Glomerular endothelial cell (primary cell): ENCODE measurements at places on chromosomes 4 and X. TPM values are rescaled to one million over a fixed set of nuclear protein-coding genes. Genes with fewer than 3 reads are reported as not detected.

DNA sequence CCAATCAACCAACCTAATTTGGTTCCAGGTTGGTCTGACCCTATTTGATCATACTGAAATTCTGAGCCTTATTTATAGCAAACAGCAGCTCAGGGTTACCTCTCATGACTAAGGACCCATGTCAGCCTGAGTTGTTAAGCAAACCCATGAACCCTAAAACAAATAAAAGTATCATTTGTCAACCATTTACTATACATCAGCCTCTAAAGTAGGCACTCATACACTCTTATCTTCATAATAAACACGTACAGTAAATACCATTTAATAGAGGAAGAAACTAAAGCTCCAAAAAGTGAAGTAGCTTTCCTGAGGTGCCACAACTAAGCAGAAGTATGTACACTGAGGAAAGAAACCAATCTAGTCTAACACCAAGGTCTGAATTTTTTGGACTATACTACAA, 25.2 kb downstream of the MANBA start:
- DNase-seq: no peak

The PDLIM5 gene
- total RNA-seq: 71.2 and 168 TPM in 2 replicates

- no peak for DNase-seq
Measured at GRCh38 chrX:155682834-155683233, 70.1 kb upstream of the TMLHE start.

- DNase-seq: no peak
Measured at GRCh38 chr4:74244049-74244448, 64.2 kb upstream of the EPGN start.

DNA sequence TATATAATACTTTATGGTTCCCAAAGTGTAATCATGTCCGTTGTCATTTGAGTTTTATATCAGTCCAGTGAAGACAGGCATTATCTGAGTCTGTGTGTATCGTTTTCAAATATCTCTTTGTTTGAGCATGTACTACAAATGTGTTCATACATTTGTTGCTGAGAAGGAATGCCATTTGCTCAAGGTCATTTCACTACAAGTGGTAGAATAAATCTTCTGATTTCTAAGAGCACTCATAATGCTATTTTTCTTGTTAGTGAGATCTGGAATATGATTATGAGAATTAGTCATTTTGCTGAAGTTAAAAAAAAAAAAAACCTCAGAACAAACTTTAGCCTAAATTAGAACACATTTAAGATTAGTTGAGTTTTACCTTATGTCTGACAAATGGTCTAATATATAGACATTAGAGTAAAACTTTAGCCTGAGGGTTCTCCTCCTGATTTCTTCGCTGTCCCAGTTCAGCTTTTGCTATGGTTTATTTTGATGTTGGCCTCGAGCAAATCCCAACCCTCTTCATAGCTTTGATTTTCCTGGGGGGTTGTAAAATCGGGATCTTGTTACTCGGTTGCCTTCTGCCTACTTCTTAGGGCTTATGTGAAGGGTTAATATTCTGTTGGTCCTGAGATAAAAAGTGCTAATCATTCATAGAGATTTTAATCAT, 87.1 kb downstream of the TMEM131L start:
- no peak for DNase-seq

The GRID2 gene
- not detected in 2 replicates for total RNA-seq

DNA sequence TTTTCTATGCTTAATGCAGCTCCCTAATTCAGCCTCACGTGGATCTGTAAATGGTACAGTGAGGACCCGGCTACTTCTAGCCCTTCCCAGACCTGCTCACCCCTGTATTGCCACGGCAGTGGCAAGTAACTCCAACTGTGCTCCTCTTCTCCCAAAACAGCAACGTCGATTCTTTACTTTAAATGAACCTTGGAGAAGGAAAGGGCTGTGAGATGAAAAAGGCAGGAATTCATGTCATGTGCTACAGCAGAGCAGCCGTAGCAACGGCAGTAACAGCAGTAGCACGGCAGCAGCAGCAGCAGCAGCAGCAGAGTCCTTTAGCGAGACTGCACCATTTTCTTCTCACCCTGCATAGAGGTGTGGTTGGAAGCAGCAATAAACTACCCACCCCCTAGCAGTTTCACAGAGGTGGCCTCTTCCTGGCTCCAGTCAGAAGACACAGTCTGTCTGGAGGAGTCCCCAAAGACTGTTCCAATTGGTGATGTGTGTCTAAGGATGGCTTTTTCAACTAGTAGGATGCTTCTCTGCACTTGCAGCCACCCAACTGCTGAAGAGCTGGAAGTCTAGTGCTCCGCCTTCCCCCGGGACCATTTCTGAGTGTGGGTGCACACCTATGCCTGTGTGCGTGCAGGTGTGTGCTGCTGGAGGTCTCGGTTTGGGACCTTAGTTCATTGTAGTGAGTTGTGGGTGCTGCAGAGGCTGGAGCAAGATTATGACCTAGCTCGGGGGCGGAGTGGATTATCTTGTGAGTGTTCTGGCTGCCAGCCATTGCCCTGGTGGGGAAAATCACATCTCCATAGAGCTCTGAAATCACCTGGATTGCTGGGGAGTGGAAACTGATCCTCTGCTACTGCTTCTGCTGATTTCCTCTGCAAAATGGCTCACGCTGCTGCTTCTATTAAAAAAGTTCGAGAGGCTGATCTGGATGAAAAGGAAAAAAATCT, 67.2 kb downstream of the ANK2 start:
- DNase-seq: no peak

The SOWAHD gene
- total RNA-seq: not detected in 2 replicates

DNA sequence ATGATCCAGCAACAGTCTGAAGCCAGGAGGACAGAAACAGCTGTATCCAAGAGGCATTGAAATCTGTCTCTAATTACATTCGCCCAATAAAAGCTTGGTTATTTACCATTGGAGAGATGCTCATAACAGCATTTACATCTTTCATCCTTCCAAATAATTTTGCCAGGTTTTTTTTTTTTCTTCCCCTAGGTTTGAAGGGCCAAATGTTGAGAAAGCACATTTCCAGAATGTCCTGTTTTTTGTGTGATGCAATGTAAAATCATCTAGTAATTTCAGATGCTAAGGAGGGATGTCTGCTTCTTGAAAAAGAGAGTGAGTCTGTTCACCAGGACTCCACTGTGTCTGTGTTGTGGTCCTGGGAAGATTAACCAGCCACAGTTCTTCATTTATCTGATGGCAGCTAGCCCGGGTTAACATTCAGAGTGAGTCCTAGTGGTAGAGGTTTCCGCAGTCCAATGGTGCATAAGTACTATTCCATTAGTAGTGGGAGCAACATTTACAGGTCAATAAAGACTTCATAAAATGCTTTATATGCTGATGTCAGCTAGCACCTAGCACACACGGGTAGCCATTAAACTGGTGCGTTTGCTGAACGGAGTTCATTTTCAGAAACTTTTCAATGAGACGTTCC, 406.8 kb downstream of the STIM2 start:
- no peak for DNase-seq
